ENCODE measurements at places on chromosomes 2 and 18.

- DNase-seq, result no peak
Observed at GRCh38 chr2:74227646-74228045, 29.2 kb downstream of the MTHFD2 start.

DNA sequence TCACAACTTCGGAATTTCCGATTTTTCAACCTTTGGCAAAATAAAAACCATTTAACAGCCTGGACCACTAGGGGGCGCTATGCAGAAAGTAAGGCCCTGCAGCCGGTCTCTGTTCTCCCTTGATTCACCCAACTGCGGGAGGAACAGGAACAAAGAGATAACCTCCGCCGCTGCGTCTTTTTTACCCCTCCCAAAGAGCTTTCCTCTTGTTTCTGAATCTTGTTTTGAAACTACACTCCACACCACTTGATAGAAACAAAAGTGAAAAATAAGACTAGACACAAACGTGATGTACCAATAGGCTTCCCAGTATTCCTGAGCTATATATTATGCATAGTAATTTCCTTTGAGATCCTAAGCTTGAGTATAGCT is 231.2 kb downstream of the MYO3B start:
- DNase-seq, result peak; percentile 81

- DNase-seq, result no peak
Observed at GRCh38 chr2:189138800-189139199, 40.8 kb downstream of the COL5A2 start.

- DNase-seq, result peak; percentile 77
Observed at GRCh38 chr18:10051877-10052631, 138.2 kb downstream of the VAPA start.

GRCh38 chr2:197869501-197870111 is 65.2 kb downstream of the PLCL1 start:
- no peak for DNase-seq

- no peak for DNase-seq
Observed at GRCh38 chr2:14712111-14712510, 79.6 kb downstream of the LRATD1 start.

DNA sequence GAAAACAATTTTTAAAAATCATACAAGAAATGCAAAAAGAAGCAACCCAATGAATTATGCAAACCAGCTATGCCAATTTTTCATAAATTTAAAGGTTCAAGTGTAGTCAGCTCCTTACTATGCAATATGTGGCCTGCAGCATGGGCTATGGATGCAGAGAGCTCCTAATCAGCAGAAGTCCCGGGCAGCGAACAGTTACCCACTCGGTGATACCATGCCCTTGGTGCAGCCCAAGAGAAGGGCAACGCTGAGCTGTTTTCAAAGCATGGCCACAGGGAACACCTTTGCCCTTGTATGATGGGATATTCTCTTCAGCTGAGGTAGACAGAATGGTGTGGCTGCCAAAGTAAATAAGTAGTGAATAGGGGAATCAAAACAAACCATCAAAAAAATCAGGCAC is 17.3 kb upstream of the ARL5A start:
- no peak for DNase-seq

GRCh38 chr2:236082061-236082460 is 86.1 kb downstream of the GBX2 start:
- DNase-seq, result no peak

GRCh38 chr18:50091509-50092244 is 103.3 kb downstream of the MYO5B start:
- DNase-seq, result no peak

DNA sequence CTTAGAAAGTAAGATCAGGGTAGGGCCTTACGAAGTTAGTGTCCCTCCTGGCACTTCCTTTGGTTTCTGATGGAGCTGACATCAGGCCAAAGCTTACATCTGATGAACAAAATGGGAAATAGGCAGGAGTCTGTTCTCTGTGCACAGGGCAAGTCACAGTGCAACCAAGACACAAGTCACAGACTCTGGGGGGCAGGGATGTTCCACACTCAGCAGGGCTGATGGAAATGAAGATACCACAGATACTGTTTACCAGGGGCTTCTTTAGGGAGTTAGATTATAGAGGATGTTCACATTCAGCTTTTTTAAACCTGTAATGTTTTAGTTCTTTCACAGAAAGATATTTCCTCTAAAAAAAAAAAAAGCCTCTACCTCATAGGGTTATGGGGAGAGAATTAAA is 106.2 kb upstream of the EPC2 start:
- DNase-seq, result no peak

DNA sequence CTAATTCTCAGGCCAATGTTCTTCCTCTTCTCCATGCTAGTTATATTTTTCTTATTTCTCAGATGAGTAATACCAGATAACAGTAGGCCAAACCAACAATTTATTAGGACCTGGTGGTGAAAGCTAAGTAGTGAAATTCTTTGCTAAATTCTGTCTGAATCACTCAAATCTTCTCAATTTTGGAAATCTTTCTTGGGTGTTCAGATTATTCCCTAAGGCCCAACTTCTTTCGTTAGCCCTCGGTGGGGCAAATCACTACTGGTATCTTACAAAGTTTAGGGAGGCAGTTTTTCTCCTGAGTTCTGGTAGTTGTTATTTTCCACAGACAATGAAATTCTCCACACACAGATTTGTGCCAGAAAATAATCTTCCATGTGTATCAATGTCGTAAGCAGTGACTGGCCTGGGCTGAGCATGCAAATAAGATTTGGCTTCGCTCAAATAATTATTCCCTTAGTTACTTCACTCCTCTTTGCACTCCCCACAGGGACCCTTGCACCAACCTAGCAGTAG is 443.5 kb upstream of the SLC14A2 start:
- DNase-seq, result no peak

DNA sequence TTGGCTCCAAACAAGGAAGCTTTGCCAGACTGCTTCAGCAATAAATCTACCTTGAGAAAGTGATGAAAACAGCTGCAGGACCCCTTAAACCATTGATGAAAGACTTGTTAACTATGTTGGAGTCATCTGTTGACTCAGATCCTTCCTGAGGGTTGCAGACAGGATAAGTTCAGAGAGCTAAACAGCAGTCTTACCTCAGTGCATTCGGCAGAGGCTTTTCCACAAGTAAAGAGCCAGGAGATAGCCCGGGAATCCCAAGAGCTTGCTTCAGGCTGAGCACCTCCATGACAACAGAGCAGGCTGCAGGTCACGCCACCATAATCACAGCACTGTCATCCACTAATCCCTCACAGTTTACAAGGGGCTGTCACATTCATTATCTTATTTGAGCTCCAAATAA is 23.7 kb downstream of the KIAA2012 start:
- DNase-seq, result no peak

GRCh38 chr18:22214731-22215528 is 45.5 kb downstream of the GATA6 start:
- no peak for DNase-seq

GRCh38 chr18:6728809-6729246 is 688 bp upstream of the ARHGAP28 start:
- no peak for DNase-seq

DNA sequence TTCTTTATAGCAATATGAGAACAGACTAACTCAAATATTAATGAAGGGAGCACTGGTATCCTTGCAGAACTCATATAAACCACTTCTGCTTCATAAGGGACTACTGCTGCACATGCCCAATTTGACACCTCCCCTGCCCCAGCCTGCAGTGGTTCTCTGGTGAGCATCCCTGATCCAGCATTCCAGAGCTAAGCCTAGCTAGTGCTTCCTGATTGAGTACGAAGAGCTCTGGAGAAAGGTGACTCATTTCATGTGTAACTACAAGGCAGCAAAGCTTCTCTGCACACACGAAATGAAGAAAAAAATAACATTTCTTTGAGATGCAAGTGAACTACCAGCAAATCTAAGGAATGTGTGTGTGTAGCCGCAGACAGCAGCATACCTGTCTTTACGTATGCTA is 22.8 kb upstream of the ADNP2 start:
- no peak for DNase-seq

GRCh38 chr2:39265315-39265714 is 21.5 kb upstream of the CDKL4 start:
- DNase-seq, result no peak

- DNase-seq, result no peak
Observed at GRCh38 chr2:203484266-203485112, 50.6 kb downstream of the RAPH1 start.

DNA sequence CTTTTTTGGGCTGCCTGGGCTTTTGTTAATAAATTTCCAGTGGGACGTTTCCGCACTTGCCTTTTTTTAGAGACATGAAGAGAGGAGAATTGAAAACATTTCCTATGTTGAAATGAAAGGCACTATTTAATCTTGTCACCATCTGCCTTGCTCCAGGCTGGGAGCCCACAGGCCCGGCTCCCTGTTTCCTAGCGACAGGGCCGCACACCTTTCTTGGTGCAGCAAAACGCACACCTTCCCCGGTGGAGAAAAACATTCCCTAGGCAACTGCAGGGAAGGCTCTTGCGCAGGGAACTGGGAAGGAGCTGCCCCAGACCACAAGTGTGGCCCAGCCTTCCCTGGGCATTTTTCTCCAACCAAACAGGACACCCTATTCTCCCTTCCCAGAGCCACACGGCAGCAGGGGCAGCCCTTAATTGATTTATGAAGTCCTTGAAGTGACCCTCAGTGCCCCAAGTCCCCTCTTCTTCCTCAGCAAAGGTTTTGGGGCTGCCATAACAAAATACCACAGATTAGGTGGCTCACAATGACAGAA is 132.9 kb upstream of the MSH6 start:
- DNase-seq, result no peak

- DNase-seq, result no peak
Observed at GRCh38 chr2:55088400-55088799, 38.1 kb upstream of the RTN4 start.

DNA sequence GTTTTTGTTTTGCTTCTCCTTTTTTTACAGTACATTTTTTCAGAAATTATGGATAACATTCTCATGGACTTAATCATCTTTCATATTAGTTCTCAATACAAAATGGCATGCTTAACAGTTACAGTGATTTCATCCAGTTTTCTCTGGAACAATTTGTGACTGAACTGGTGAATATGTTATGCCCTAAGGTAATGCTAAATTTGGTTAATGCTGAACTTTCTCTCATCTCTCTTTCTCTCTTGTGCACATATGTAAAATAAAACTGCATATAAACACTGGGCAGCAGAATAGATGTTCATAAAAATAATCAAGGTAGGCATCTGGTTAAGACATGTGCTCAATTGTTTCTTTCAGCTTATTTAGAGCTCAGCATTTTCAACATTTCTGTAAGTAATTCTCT is 196.3 kb upstream of the TMEFF2 start:
- DNase-seq, result no peak

GRCh38 chr18:11995445-11996189 is 14.3 kb downstream of the IMPA2 start:
- peak; percentile 61 for DNase-seq

- no peak for DNase-seq
Observed at GRCh38 chr2:132824716-132825115, 154.7 kb upstream of the LYPD1 start.

GRCh38 chr2:120791962-120792297 is 56.3 kb downstream of the GLI2 start:
- DNase-seq, result peak; percentile 15

DNA sequence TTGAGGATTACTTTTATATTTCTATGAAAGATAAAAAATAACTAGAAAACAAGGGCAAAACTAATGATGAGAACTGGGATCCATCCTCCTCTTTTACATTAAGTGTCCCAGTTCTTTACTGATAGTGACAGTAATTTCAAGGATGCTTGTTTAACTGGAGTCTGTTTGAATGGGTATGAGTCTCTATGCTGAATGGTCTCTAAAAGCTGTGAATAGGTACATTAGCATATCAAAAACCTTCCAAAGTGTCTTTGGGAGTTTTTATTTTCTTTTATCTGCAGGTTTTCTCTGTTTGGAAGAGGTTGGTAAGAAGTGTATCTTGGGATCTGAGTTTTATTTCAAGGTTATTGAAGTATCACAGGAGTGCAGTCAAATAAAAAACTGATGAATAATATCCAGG is 30.0 kb downstream of the DSEL start:
- no peak for DNase-seq

DNA sequence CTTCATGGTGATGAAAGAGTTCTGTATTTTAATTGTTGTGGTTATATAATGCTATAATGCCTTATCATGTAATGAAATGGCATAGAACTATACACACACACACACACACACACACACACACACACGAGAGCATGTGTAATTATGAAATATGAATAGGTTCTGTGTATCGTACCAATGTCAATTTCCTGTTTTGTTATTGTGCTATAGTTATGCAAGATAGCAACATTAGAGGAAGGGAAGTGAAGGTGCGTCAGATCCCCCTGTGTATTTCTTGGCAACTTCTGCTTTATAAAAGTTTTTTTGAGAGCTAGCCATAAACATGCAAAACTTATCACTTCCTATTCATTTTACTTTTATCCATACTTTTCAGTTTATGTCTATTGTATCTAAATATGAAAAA is 60.7 kb upstream of the ARHGAP15 start:
- DNase-seq, result no peak

DNA sequence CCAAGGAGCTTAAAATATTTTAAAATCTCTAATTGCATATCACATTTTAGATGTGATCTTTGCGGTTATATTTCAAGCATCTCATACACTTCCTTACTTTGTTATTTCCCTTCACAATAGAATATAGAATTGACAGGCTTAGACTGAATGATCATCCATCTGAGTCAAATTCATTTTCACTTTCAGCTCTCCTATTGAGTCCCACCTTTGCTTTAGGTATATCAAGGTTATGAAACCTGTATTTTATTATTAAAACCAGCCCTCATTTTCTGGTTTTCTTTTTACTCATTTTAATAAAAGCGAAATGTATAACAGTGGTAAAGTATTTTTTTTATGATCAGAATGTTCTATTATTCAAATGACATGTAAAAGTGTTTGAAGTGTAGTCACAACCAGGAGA is 162.9 kb upstream of the KYNU start:
- no peak for DNase-seq

GRCh38 chr2:200379481-200380090 is 73.1 kb downstream of the SPATS2L start:
- DNase-seq, result no peak

DNA sequence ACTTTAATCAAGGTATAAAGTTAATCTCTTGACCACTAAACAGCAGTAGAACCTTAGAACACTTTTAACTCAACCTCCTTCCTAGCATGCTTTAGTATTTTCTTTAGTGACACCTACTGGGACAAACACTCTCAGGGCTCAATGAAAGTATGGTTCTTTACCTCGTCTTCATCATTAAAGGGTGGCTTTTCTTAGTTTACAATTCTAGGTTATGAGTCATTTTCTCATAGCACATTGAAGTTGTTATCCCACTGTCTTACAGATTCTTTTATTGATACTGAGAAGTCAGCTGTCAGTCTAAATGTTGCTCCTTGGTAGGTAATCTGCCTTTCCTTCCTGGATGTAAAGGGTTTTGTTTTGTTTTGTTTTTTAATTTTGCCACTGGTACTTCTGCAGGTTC is 38.0 kb downstream of the SIGLEC15 start:
- no peak for DNase-seq

Data from head of caudate nucleus (tissue), 42 donors.